Stimulated activated CD8-positive, alpha-beta memory T cell treated with anti-CD3 and anti-CD28 coated beads, Interleukin-15, amount 100 ng/mL, for 24 hours (primary cell): ENCODE measurements at places on chromosomes 7 and 10.

DNA sequence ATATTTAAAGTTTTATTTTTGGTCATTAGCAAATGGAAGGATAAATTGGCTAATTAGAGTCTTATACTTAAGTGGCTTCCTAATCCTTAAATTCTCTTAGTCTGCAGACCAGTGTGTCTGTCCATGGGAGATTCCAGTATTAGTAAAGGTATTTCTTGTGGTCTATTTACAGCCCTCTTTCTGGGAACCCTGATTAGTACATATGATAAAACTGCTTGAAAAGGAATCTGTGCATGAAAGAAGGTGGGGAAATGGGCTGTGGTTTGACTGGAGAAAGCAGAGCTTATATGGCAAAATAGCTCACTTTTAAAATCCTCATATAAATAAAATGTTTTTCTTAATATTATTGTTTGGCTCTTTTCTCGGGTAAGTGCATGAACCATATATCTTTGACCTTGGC, 124.5 kb upstream of the RHOBTB1 start:
- DNase-seq, result no peak

- no peak for DNase-seq
Observed at GRCh38 chr7:143042159-143042789, 9.9 kb upstream of the OR6V1 start.

- no peak for DNase-seq
Observed at GRCh38 chr7:24917510-24918239, 62.3 kb downstream of the OSBPL3 start.

GRCh38 chr7:30306976-30307375, 22.6 kb downstream of the ZNRF2 start:
- no peak for DNase-seq

DNA sequence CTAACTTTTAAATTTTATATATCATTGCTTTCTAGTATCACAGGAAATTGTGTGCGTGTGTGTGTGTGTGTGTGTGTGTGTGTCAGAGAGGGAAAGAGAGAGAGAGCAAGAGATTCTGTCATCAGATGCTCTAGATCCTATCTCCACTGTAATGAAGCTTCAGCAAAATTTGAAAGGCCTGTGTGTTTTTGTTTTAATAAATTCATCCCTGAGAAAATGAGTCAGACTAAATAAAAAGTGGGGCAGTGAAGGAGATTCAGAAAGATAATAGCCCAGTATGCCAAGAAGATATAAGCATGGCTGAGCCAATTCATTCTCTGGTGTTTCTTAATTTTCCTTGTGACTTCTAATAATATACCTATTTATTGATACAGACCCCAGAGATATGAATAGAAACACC, 184.2 kb upstream of the TMEM196 start:
- DNase-seq, result no peak

DNA sequence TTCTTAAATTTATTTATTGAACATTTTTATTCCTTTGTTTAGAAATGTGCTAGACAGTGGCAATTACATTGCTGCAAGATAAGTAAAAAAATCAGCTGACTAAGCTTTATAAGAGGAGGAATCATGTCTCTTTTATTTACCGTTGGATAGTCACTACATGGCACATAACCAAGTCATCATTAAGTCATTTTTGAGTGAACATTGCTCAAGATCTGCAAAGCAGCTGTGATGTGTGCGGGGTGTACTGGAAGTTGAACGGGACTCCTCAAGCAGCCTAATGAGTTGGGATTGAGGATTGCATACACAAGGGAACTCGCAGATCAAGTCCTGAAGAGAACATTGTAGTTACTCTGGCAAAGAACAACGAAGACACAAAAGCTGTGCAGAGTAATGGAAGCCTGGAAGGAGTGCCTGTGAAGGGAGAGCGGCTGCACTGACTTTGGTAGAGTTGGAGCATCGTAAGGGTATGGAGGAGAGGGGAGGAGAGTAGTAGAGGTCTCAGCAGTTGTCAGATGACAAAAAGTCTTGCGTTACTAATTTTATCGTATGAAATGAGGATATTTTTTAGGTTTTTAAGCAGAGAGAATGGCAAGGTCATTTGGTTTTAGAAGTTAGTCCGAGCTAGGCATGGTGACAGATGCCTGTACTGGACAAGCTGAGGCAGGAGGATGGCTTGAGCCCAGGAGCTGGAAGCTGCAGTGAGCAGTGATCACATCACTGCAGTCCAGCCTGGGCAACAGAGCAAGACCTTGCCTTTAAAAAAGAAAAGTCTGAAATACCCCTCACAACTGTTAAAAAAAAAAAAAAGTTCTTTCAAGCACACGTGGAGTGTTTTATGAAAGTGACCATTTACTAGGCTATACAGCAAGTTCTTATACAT, 95.1 kb downstream of the BMPR1A start:
- DNase-seq, result no peak

DNA sequence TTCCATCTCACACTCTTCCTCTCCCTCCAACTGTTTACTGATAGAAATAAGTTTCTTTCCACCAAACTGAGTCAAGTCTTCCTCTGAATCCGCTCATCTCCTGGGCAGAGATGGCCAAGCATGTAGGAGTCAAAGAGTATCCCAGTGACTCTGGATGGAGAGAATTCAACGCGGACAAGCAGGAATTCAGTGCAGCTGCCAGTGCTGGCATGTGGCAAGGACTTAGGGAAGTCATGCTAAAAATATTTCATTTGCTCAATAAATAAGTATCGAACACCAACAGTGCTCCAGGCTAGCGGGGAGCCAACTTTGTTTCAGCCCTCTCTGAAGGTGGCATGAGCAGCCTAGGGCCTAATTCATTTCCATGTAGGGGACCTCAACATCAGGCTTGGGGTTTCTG, 351.6 kb upstream of the ZMIZ1 start:
- no peak for DNase-seq

DNA sequence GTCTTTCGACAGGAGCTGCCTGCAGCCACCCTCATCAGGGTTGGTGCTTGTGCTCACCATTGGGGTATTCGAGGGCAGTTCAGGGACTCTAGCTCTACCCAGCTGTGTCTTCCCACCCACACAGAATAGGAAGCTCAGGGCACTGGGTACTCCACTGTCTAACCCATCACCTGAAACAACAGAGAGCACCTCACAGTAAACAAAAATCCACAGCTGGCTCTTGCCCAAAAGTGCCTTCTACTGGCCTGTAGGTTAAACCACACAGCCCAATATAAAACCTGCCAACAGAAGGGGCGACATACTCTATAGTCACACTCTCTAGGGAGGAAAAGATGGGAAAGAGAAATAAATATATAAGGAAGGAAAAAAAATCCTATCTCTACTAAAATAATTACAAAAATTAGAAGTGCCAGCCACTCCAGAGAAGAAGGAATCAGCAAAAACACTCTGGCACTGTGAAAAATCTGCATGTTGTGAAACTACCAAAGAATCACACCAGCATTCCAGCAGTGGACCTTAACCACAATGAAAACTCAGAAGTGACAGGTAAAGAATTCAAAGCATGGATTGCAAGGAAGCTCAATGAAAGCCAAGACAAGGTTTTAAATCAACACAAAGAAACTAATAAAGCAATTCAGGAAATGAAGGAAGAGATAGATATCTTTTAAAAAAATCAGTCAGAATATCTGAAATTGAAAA, 110.0 kb downstream of the HGF start:
- no peak for DNase-seq

DNA sequence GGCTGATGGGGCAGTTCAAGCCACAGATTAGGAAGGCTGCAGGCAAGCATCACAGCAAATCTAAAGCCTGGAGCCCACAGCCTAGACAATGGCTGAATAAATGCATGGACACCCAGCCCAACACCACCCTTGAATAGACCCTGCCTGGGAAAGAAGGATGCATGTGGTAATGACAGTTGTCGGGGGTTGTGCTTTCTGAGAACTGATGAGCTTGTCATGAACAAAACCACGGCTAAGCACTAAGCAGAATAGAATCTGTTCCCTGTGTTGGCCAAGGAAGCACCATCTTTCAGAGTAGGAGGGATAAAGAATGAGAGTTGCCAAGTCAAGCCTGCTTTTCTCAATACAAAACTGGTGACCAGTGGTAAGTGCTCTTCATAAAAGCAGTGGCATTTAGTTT, 66.1 kb upstream of the JCAD start:
- no peak for DNase-seq

GRCh38 chr10:32326119-32326518, 20.8 kb downstream of the EPC1 start:
- no peak for DNase-seq

DNA sequence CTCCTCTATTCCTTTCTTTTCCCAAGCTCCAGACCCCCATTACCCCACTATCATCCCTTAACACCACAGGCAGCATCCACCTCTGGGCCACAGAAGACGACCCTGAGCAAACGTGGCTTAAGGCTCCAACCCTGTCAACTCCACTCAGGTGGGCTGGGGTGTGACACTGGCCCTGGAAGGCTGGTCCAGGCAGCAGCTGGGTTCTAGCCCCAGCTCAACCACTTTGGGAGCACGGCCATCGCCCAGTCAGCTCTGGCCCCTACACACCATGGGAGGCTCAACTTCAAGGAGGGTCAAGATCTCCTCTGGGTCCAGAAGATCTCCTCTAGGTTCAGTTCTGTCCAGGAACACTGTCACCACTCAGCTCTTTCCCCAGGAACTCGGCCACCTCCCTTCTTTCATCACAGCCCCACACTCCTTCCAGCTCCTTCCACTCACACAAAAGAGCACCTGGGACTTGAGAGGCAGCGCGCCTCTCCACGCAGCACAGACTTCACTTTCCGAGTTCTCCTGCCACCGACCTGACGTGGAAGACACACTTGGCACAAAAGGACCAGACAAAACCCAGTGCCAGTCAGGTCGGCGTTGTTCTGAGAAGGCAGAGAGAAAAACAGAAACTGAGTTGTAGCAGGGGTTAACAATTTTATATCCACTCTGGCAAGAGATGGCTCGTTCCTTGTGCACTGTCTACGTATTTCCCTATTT, 84.1 kb downstream of the CTBP2 start:
- DNase-seq, result no peak

DNA sequence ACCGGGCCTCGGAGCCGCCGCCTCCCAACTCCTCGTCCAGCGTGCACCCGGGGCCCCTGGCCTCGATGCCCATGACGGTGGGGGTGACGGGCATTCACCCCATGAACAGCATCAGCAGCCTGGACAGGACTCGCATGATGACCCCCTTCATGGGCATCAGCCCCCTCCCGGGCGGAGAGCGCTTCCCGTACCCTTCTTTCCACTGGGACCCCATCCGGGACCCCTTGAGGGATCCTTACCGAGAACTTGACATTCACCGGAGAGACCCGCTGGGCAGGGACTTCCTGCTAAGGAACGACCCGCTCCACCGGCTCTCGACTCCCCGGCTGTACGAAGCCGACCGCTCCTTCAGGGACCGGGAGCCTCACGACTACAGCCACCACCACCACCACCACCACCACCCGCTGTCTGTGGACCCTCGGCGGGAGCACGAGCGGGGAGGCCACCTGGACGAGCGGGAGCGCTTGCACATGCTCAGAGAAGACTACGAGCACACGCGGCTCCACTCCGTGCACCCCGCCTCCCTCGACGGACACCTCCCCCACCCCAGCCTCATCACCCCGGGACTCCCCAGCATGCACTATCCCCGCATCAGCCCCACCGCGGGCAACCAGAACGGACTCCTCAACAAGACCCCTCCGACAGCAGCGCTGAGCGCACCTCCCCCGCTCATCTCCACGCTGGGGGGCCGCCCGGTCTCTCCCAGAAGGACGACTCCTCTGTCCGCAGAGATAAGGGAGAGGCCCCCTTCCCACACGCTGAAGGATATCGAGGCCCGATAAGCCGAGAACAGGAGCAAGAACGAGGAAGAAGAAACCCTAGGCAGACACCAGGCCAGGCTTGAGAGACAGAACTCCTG, 341.5 kb upstream of the GALNT17 start:
- DNase-seq, result no peak

- no peak for DNase-seq
Observed at GRCh38 chr10:22583683-22584082, 130.7 kb downstream of the PIP4K2A start.

GRCh38 chr10:132248455-132249225, 59.1 kb downstream of the STK32C start:
- DNase-seq, result peak; percentile 36

DNA sequence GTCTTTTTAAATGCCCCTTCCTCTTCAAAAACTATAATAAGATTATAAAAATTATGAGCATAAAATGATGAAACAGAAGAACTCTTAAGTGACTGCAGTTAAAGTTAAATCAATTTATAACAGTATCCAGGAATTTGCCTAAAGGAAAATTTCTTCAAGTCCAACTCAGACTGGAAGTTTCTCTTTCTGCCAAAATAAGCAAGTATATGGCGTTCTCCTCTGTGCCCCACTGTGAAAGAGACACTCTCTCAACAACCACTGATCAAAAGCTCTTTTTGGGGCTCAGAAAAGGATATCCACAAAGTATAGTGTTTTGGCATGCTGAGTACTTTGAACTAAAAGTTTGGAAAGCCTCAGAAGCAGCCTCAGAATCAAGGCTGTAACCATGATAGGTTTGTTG, 139.9 kb downstream of the SKIDA1 start:
- DNase-seq, result no peak

DNA sequence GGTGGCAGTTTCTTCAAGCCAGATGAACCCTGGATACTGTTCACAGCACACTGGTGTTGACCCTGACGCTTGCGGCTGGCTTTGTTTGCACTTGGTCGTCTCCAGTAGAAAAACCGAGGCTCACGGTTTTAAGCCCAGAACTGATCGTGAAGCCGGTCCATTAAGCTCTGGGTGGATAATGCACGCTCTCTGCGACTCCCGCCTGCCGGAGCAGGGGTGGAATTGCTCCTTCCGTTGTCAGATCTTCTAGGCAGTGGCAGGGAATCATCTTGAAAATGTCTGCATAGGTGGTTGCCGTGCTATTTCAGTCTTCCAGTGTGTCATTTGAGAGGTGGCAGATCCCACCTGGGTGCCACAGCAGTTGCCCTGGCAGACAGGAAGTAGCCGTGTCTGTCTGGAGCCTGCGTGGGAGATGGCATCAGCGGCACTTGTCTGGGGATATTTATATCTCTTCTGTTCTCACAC, 35.9 kb upstream of the AP5Z1 start:
- DNase-seq, result no peak

- no peak for DNase-seq
Observed at GRCh38 chr10:17208476-17208875, 7.0 kb upstream of the TRDMT1 start.

- DNase-seq, result no peak
Observed at GRCh38 chr7:128067983-128068382, 36.7 kb upstream of the LRRC4 start.

GRCh38 chr7:18505870-18506460, 10.4 kb downstream of the HDAC9 start:
- DNase-seq, result no peak

GRCh38 chr7:106721816-106722785, 61.1 kb upstream of the CCDC71L start:
- no peak for DNase-seq
